ENCODE measurements at places on chromosomes 12 and 14.

DNA sequence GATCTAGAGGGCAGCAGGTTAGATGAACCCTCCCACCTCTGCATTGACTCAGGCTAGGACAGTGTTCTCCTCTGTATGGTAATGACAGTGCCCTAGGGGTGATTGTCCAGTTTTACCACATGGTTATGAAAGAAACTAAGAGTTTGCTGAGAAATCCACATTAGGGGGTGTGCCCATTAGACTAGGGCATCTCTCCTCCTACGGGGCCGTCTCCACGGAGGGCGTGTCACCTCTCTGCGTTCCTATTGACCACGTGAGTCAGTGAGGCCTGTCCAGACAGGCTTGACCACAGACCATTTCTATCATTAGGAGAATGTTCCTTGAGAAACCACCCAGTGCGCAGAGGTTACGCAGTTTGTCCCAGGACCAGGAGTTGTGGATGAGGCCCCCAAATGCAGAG, 8.3 kb downstream of the MVK start:
- DNase-seq = no peak

DNA sequence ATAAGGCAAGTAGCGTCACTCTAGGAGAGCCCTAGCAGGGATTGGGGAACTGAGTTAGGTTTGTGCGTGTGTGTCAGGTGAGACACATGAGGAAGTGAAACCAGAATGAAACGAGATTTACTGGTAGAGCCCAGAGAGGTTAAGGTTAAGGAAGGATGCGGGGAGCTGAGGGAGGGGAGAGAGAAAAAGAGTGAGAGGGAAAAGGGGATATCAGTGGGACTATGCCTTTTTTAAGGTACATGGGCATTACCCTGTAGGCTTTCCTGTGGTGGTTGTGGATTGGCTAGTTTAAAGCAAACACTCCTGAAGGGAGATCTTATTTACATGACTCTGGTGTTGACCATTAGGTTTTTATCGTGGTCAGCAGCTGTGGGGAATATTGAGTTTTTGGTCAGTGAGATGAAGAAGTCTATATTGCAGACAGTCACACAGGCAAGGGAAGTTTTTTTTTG, 13.9 kb downstream of the ZDHHC17 start:
- DNase-seq = no peak

- DNase-seq = no peak
Observed at GRCh38 chr12:96907671-96908422, 790 bp downstream of the NEDD1 start.

DNA sequence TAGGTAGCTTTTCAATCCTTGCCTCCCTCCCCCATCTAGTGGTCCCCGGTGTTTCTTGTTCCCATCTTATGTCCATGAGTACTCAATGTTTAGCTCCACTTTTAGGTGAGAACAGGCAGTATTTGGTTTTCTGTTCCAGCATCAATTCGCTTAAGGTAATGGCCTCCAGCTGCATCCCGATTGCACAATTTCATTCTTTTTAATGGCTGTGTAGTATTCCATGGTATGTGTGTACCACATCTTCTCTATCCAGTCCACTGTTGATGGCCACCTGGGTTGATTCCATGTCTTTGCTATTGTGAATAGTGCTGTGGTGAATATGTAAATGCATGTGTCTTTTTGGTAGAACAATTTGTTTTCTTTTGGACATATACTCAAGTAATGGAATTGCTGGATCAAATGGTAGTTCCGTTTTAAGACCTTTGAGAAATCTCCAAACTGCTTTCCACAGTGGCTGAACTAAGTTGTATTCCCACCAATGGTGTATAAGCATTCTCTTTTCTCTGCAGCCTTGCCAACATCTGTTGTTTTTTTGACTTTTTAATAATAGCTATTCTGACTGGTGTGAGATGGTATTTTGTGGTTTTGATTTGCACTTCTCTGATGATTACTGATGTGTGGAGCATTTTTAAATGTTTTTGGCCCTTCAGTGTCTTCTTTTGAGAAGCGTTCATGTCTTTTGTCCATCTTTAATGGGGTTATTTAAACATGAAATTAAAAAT, 34.2 kb upstream of the ASPG start:
- DNase-seq = no peak

DNA sequence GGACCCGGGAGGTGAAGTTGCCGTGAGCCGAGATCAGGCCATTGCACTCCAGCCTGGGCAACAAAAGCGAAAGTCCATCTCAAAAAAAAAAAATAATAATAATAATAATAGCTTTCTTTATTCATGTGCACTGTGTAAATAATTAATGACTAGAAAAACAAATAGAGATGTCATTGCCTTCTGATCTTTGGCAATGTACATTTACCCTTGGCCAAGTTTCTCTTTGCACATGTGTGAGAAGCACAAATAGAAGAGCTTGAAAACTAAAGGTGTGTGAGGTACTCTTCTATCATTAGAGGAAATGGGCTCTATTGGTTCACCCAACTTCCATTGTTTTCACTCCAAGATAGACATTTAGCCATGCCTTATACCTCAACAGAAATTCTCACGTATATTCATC, 170.1 kb upstream of the PDZRN4 start:
- no peak for DNase-seq

DNA sequence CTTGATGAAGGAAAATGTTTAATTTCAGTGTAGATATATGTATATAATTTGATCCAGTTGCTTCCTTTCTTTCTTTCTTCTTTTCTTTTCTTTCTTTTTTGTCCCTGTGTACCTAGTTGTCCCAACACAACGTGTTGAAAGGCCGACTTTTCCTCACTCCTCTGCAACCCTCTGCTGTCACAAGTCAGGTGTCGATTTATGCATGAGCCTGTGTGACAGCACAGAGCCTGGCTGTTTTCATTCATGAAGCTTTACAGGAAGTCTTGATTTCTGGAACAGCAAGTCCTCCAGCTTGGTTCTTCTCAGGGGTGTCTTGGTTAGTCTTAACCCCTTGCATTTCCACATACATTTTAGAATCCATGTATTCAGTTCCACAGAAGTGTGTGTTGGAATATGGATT, 88.1 kb downstream of the PPP2R5C start:
- no peak for DNase-seq

- peak; percentile 76 for DNase-seq
Observed at GRCh38 chr14:68140076-68140741, 320.6 kb downstream of the RAD51B start.

DNA sequence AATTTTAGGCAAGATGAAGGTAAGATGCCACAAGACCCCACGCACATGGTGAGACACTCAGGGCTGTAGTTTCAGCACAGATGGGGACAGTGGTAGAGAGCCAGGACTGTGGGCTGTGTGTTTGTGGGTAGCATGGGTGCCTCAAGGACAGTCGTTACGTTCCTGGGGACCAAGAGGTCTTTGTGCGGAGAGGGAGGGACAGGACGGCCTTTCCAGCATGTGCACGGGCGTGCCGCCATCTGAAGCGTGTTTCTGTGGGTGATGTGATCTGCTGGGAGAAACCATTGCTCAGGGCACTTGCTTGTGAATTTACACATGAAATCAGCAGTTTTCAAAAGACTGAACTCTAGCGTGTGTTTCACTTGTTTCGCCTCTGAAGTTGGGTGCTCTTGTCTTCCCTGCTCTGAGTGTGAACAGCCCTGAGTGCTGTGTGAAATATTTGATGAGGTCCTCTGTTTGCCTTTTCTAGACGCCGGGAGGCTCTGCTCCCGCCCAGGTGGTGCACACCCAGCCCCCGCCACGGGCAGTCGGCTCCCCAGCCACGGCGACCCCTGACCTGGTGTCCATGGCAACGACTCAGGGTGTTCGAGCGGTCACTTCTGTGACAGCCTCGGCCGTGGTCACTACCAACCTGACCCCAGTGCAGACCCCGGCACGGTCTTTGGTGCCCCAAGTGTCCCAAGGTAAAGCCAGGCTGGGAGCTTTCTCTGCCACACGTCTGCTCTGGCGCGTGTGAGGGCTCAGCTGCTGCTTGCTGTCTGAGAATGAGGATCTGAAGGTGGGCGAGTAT, 82.3 kb downstream of the DDX51 start:
- no peak for DNase-seq

- DNase-seq = no peak
Observed at GRCh38 chr12:48631071-48631470, 51.0 kb downstream of the KANSL2 start.

- DNase-seq = no peak
Observed at GRCh38 chr12:60176891-60177290, 581.1 kb downstream of the SLC16A7 start.

GRCh38 chr12:99026332-99027054, 381.4 kb downstream of the APAF1 start:
- no peak for DNase-seq

GRCh38 chr12:23084236-23084995, 459.4 kb downstream of the ETNK1 start:
- no peak for DNase-seq

DNA sequence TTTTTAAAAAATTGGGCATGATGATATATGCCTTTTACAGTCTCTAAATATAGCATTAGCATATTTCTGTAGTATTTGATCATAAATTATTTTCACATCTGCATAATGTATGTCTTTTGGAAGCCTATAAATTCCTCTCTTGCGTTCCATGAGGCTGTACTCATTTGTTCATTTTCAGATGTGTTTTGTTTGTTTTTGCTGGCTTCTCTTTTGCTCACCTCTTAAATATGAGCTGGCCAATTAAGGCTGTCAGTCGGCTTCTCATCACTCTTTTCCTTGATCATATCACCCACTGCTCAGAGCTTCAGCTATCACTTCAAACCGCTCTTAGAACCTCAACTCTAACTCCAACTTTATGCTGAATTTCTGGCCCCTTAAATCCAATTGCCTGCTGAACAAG, 6.6 kb downstream of the TMEM263 start:
- DNase-seq = no peak

GRCh38 chr14:101004954-101005353, 101.4 kb upstream of the RTL1 start:
- no peak for DNase-seq

- no peak for DNase-seq
Observed at GRCh38 chr12:89354612-89355067, 2.3 kb upstream of the DUSP6 start.

GRCh38 chr14:101599234-101599885, 38.1 kb downstream of the DIO3 start:
- no peak for DNase-seq

DNA sequence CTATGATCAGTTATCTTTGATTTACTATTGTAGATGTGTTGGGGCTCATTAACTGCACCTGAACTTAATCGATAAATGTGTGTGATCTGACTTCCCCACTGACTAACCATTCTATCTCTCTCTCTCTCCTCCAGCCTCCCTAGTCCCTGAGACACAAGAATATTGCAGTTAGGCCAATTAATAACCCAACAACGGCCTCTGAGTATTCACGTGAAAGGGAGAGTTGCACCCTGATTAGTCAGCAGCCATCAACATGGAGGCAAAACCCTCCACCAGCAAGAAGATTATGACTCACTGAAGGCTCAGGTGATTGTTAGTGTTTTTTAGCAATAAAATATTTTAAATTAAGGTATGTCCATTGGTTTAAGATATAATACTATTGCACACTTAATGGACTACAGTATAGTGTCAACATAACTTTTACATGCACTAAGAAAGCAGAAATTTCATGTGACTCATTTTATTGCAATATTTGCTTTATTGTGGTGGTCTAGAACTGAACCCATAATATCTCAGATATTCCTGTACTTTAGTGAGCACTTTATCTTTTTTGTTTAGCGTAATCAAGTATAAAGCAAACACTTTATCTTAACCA, 77.1 kb upstream of the PTGDR start:
- no peak for DNase-seq

DNA sequence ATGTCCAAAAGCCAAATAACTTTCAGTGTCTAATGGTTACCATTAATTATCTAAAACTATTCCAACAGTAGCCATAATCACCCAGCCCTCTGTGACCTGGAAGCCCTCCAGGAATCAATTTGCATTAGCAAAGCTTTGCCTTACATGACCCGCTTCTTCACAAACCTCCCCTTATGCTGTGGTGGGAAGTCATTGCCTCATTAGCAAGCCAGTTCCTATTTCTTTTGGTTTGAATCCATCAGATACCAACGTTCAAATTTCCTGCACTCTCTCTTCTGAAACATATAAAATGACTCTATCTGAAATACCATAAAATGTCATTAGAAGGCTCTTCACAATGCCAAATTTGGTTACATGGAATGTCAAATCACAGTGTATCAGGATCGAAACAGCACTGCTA, 268.3 kb upstream of the PRKD1 start:
- no peak for DNase-seq

- DNase-seq = no peak
Observed at GRCh38 chr12:99766408-99766807, 118.9 kb downstream of the GARIN6 start.

DNA sequence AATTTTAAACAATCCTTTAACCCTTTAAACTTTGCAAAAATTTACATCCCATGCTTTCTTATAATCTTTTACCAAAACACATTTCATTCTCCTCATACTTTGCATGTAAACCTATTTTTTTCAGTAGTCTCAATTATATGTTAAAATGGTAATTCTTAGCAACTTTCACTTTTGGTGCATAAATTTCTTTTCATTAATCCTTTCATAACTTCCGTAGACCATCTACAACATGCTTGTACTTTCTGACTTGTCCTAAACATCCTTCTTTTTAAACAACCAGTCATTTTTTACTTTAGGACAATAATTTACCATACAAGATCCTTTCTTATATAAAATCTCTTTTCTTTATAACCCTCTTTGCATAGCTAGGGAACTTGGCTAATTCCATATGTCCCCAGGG, 19.5 kb downstream of the CCDC91 start:
- no peak for DNase-seq

DNA sequence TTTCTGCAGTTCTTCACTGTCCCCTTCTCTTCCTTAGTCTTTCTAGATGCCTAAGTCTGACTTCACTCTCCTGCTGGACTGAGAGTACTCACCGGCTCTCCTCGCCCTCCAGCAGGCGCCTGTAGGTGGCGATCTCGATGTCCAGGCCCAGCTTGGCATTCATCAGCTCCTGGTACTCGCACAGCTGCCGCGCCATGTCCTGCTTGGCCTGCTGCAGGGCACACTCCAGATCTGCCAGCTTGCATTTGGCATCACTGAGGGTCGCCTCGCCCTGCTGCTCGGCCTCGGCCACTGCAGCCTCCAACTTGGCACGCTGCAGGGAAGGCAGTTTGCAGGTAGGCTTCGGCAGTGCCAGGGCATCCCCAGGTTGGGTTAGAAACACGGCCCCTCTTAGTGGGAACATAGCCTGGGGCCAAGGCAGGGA, 5.2 kb downstream of the KRT84 start:
- DNase-seq = no peak

DNA sequence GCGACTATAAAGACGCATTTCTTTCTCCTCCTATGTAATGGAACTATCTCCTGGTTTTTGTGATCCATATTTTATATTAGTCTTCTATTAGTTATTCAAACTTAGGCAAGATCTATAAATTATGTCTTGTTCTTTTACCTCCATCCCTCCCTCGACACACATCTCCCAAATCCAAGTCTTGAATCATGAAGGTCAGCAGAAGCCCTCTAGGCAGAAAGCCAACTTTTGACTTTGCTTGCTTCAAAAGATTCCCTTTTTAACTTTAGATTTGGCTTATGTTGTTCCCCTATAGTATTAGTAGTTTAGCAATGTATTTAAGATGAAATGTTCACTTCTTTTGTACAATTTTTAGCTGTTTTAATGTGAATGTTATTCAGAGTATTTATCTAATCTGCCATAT, 689.8 kb downstream of the SLC6A15 start:
- DNase-seq = no peak
